ENCODE measurements at places on chromosomes 3 and 15.
A peak's percentile ranks its signal among the peaks of the same experiment; 100 is the strongest.

GRCh38 chr15:87401973-87402372 is 854.6 kb downstream of the NTRK3 start:
- DNase-seq, result no peak
- H3K36me3 ChIP-seq, result no peaks in the 10 kb centered on the region
- H3K27ac ChIP-seq, result no peak overlapping the region
- H3K27me3 ChIP-seq, result no peaks in the 10 kb centered on the region
- H3K4me1 ChIP-seq, result no peaks in the 10 kb centered on the region
- no peak overlapping the region for H3K4me3 ChIP-seq

- DNase-seq, result no peak
- H3K36me3 ChIP-seq, result no peaks in the 10 kb centered on the region
- no peak overlapping the region for H3K4me3 ChIP-seq
- H3K4me1 ChIP-seq, result no peaks in the 10 kb centered on the region
Observed at GRCh38 chr3:24271228-24271627, 223.4 kb downstream of the THRB start.

GRCh38 chr3:68485051-68485450 is 447.3 kb downstream of the TAFA4 start:
- no peak for DNase-seq
- no peaks in the 10 kb centered on the region for H3K4me1 ChIP-seq
- H3K27ac ChIP-seq, result no peak overlapping the region
- no peak overlapping the region for H3K4me3 ChIP-seq
- H3K36me3 ChIP-seq, result no peaks in the 10 kb centered on the region

GRCh38 chr3:44099566-44100297 is 142.0 kb upstream of the TOPAZ1 start:
- DNase-seq, result no peak
- H3K27me3 ChIP-seq, result peaks cover 17% of the 10 kb centered on the region
- H3K4me1 ChIP-seq, result no peaks in the 10 kb centered on the region
- H3K36me3 ChIP-seq, result no peaks in the 10 kb centered on the region
- H3K4me3 ChIP-seq, result no peak overlapping the region
- no peak overlapping the region for H3K27ac ChIP-seq

DNA sequence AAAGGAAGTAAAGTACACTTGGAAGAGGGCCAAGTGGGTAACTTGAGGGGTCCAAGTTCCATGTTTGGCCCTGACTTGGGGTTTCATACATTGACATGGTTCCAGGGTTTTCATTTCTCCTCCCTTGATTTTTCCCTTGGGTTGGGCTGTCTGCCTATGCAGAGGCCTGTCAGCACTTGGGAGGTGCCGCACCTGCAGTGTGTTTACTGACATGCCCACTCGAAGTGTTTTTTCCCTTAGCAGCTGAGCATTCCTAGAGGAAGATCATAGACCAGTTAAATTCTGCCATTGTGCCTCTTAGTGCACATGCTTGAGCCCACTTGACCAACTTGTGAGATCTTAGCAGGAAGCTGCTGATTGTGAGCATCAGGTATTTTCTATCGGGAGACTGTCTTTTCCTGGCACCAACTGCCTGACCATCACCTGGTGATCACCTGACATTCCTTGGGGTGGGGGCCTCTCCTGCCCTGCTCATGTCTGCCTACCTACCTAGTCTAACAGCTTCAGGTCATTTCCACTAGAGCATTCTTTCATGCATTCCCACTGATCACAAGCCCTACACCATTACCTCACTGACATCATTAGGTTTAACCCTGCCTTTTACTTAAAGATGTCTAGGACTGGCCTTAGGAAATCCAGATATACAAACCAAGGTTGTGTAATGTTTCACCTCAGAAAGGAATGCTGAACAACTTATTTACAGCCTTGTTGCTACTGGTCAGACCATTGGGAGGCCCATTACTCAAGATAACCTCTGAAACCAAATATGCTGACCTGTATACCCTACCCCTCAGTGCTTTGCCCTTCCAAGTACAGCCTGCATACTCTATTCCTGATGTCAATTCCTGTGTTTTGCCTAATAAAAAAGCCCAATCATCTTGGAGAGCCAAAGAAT is 68.3 kb downstream of the CD47 start:
- H3K36me3 ChIP-seq, result no peaks in the 10 kb centered on the region
- H3K27me3 ChIP-seq, result no peaks in the 10 kb centered on the region
- DNase-seq, result no peak
- no peaks in the 10 kb centered on the region for H3K4me1 ChIP-seq
- H3K4me3 ChIP-seq, result no peak overlapping the region

DNA sequence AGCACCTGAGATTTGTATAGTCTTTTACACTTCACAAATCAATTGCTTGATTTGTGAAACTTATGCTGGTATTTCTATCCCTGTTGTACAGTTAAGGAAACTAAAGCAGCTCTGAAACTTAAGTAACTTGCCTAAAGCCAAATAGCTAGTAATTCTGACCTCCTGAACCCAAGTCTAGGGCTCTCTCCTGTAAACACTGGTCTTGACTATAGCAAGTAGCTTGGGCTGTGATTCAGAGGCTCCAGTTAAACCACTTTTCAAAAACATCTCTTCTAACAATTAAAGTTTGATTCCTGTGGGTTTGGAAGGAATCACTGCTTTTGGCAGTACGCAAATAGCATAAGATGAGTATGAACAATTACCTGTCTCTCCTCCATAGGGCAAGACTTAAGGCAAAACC is 18.5 kb upstream of the CMTM8 start:
- no peak overlapping the region for H3K4me3 ChIP-seq
- peaks cover 5% of the 10 kb centered on the region for H3K4me1 ChIP-seq
- H3K27ac ChIP-seq, result no peak overlapping the region
- H3K27me3 ChIP-seq, result no peaks in the 10 kb centered on the region
- no peaks in the 10 kb centered on the region for H3K36me3 ChIP-seq

DNA sequence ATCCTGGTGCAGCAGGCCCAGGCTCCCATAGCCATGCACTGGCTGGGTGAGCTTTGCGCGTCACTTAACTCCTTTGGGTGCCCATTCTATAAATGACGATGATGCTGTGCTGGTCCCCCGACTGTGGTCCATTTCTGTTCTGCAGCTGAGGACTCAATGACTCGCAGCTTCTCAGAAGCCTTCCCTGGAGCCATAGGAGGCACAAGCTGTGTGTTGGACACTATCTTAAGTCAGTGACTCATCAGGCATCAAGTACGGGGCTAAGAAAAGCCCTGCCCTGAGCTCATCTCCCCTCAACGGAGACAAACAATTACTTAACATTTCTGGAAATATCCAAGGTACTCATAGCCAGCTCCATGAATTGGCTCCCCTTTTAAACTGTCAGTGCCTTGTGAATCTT is 13.8 kb upstream of the MUSTN1 start:
- H3K4me1 ChIP-seq, result peaks cover 3% of the 10 kb centered on the region
- peak overlapping the region; percentile 33 for H3K27ac ChIP-seq
- no peaks in the 10 kb centered on the region for H3K27me3 ChIP-seq
- DNase-seq, result no peak
- H3K36me3 ChIP-seq, result no peaks in the 10 kb centered on the region

GRCh38 chr3:154184582-154184981 is 63.4 kb downstream of the ARHGEF26 start:
- no peak overlapping the region for H3K27ac ChIP-seq
- no peak overlapping the region for H3K4me3 ChIP-seq
- H3K36me3 ChIP-seq, result no peaks in the 10 kb centered on the region
- DNase-seq, result no peak
- H3K27me3 ChIP-seq, result no peaks in the 10 kb centered on the region
- H3K4me1 ChIP-seq, result peaks cover 13% of the 10 kb centered on the region

- H3K27ac ChIP-seq, result no peak overlapping the region
- no peak overlapping the region for H3K4me3 ChIP-seq
- DNase-seq, result no peak
- H3K4me1 ChIP-seq, result no peaks in the 10 kb centered on the region
Observed at GRCh38 chr15:48031466-48031865, 89.3 kb upstream of the SLC24A5 start.

DNA sequence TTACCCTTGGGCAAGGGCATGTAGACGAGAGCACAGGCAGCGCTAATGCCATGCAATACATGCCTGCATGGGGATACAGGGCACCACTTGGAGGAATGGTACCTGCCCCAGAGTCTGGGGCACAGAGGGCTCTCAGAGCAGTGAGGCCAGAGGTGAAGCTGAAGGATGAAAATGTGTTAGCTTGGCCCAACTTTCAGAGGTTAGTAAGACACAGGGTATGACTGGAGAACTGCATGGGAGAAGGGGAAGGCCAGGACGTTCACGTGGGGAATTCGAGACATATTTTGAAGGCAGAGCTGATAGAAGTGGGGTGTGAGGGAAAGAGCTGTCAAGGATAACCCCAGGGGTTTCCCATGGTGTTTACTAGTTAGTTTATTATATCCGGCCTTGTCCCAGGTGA is 19.6 kb downstream of the CSRNP1 start:
- H3K4me3 ChIP-seq, result no peak overlapping the region
- H3K4me1 ChIP-seq, result peaks cover 2% of the 10 kb centered on the region
- no peaks in the 10 kb centered on the region for H3K36me3 ChIP-seq
- no peak for DNase-seq
- H3K27ac ChIP-seq, result no peak overlapping the region

- no peaks in the 10 kb centered on the region for H3K27me3 ChIP-seq
- H3K27ac ChIP-seq, result peak overlapping the region; percentile 7
- H3K36me3 ChIP-seq, result no peaks in the 10 kb centered on the region
Observed at GRCh38 chr15:50627351-50628055, 59.1 kb downstream of the TRPM7 start.

GRCh38 chr3:15380980-15381890 is 46.1 kb downstream of the METTL6 start:
- H3K27me3 ChIP-seq, result no peaks in the 10 kb centered on the region
- H3K4me3 ChIP-seq, result no peak overlapping the region
- no peak overlapping the region for H3K27ac ChIP-seq
- DNase-seq, result peak; percentile 28
- H3K36me3 ChIP-seq, result no peaks in the 10 kb centered on the region

GRCh38 chr3:152738656-152739055 is 96.3 kb upstream of the P2RY1 start:
- no peak for DNase-seq
- no peaks in the 10 kb centered on the region for H3K4me1 ChIP-seq
- H3K27ac ChIP-seq, result no peak overlapping the region
- no peaks in the 10 kb centered on the region for H3K36me3 ChIP-seq
- H3K27me3 ChIP-seq, result no peaks in the 10 kb centered on the region

DNA sequence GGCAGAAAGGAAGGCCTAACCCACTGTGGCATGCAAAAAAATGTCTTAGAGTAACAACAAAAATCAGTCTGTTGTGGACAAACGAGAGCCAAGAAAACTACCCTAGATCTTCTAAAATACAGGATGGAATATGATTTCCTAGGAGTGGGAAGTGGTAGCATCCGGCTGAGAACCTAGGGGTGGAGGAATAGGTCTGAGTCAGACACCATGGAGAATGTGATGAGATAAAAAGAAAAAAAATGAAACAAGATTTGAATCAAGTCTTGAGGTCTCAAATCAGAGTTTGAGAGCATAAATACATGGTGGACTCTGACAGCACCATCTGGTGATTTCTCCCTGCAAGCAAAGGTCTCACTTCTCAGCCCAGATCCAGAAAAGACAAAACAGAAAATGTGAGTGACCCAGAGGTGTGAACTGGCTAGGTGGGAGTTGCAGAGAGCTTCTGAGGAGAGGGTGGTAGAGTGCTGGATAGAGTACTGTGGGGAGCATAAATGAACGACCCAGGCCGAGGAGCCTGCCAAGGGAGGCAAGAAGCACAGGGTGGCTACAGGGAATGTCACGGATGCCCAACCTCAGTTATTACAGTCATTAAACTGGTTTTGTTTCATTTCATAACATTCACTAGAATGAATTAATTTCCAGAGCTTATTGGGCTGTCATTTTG is 27.6 kb upstream of the VEPH1 start:
- H3K27ac ChIP-seq, result no peak overlapping the region
- peaks cover 3% of the 10 kb centered on the region for H3K4me1 ChIP-seq
- H3K36me3 ChIP-seq, result no peaks in the 10 kb centered on the region
- H3K4me3 ChIP-seq, result no peak overlapping the region
- DNase-seq, result no peak
- H3K27me3 ChIP-seq, result no peaks in the 10 kb centered on the region

GRCh38 chr3:72147600-72147999 is 362.7 kb upstream of the PROK2 start:
- no peaks in the 10 kb centered on the region for H3K36me3 ChIP-seq
- no peak overlapping the region for H3K4me3 ChIP-seq
- no peaks in the 10 kb centered on the region for H3K27me3 ChIP-seq
- no peak for DNase-seq
- peaks cover 24% of the 10 kb centered on the region for H3K4me1 ChIP-seq
- H3K27ac ChIP-seq, result no peak overlapping the region

DNA sequence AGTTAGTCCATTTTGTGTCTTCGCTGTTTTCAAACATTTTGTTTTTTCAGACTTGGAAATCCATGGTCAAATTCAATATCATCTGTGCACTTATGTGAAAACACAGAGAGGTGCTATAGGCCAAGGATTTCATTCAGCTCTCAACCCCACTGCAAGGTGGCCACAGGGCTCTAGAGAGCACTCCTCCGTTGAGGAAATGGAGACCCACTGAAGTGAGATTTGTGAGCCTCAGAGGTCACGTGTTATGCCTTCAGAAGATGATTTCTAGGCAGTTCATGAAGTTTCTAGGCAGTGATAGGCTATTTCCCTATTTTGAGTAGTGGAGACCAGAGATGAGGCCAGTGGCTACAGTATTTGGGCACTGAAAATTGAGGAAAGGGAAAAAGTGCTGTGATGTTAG is 88.2 kb downstream of the UNC13C start:
- H3K27ac ChIP-seq, result no peak overlapping the region
- no peak overlapping the region for H3K4me3 ChIP-seq
- H3K27me3 ChIP-seq, result no peaks in the 10 kb centered on the region
- H3K4me1 ChIP-seq, result no peaks in the 10 kb centered on the region

GRCh38 chr3:172046268-172046915 is 7.0 kb downstream of the FNDC3B start:
- no peak for DNase-seq
- no peak overlapping the region for H3K27ac ChIP-seq
- H3K36me3 ChIP-seq, result no peaks in the 10 kb centered on the region
- H3K4me3 ChIP-seq, result no peak overlapping the region
- no peaks in the 10 kb centered on the region for H3K27me3 ChIP-seq

DNA sequence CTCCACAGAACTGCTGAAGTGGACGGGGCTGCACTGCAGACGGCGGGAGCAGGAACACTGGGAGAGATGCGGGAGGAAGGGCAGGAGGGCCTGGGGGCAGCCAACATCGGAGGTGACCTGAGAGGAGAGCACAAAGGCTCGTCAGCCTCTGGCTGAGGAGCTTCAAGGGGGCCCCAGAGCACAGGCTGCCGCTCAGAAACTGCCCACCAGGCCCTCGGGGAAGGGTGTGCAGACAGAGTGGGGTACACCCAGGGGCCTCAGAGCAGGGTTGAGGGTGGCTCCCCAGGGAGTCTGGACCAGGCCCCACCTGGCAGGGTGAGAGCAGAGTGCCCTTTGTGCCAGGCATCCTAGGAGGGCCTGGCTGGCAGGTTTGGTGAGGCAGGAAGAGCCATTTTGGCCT is 14.7 kb upstream of the RHO start:
- no peak for DNase-seq
- no peak overlapping the region for H3K27ac ChIP-seq
- H3K36me3 ChIP-seq, result no peaks in the 10 kb centered on the region
- no peaks in the 10 kb centered on the region for H3K27me3 ChIP-seq
- no peaks in the 10 kb centered on the region for H3K4me1 ChIP-seq

- no peaks in the 10 kb centered on the region for H3K36me3 ChIP-seq
- no peaks in the 10 kb centered on the region for H3K27me3 ChIP-seq
- H3K4me3 ChIP-seq, result no peak overlapping the region
- no peak for DNase-seq
- no peak overlapping the region for H3K27ac ChIP-seq
Observed at GRCh38 chr3:106945435-106945834, 431.8 kb upstream of the CCDC54 start.
